ENCODE measurements at places on chromosomes 12 and 14. TPM values are rescaled to one million over a fixed set of nuclear protein-coding genes. Genes with fewer than 3 reads are reported as not detected.

DNA sequence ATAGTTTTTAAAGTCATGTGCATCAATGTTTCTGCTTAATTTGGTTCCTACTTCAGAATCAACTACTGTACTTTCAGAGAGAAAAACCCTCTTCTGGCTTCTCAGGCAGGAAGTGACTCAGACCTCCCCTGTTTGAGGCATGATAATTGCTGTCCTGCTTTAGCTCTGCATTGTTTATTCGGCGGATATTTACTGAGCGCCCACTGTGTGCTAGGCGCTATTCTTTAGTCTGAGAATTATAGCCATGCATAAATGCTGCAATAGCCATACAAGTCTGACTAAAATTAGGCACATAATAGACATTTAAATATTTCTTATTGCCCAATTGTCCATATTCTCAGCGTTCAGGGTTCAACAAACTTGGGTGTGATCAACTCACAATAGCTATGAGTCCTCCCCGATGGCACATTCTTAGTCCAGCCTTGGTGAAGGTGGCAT lies 6.1 kb upstream of the AMIGO2 start:
- peak; percentile 57 for DNase-seq

GRCh38 chr12:112738531-112738930 lies 53.0 kb upstream of the RPH3A start:
- no peak for DNase-seq

- no peak for DNase-seq
Observed at GRCh38 chr12:70763666-70764065, 126.4 kb upstream of the PTPRB start.

GRCh38 chr12:92147491-92147890 lies 1.8 kb upstream of the BTG1 start:
- DNase-seq: no peak

Gene LAG3
- total RNA-seq: 0.45 TPM

Gene RAB5B
- 60.3 TPM for total RNA-seq

Gene CD163
- not detected for total RNA-seq

Gene TAS2R42
- not detected for total RNA-seq

Measured in LHCN-M2 (cell line).